ENCODE measurements at places on chromosomes 12 and 14. TPM values are rescaled to one million over a fixed set of nuclear protein-coding genes. Genes with fewer than 3 reads are reported as not detected.

Gene B3GNT4
- 0.81 TPM for polyA plus RNA-seq

Gene KRT78
- not detected for polyA plus RNA-seq

Gene DNAI7
- polyA plus RNA-seq = 0.31 TPM

Gene MAX
- 51.5 TPM for polyA plus RNA-seq

Gene SLC7A7
- 3.2 TPM for polyA plus RNA-seq

Gene NKX2-8
- not detected for polyA plus RNA-seq

Gene CLEC14A
- 1.8 TPM for polyA plus RNA-seq

Gene DEPDC4
- polyA plus RNA-seq = 0.48 TPM

Gene PTPN6
- 41.2 TPM for polyA plus RNA-seq

Gene KRT72
- polyA plus RNA-seq = not detected

Gene DIO2
- 20.7 TPM for polyA plus RNA-seq

Gene SRGAP1
- 1.1 TPM for polyA plus RNA-seq

Gene GAS2L3
- 1.0 TPM for polyA plus RNA-seq

Gene LHX5
- 1.4 TPM for polyA plus RNA-seq

Gene MYF6
- polyA plus RNA-seq = not detected

Gene DHRS2
- polyA plus RNA-seq = 3.7 TPM

Gene NUMB
- 43.8 TPM for polyA plus RNA-seq

Gene SLC25A47
- polyA plus RNA-seq = not detected

Gene REP15
- polyA plus RNA-seq = 9.8 TPM

Measured in stomach (tissue), 19 donors.